Activated naive CD4-positive, alpha-beta T cell treated with anti-CD3 and anti-CD28 coated beads, Interleukin-2, amount 50 U/mL, for 72 hours (primary cell): ENCODE measurements at places on chromosomes 2 and 18.
A peak's percentile ranks its signal among the peaks of the same experiment; 100 is the strongest.

GRCh38 chr2:158750458-158751125 lies 44.5 kb upstream of the DAPL1 start:
- no peak for DNase-seq

GRCh38 chr2:18435426-18436037 lies 124.9 kb downstream of the RDH14 start:
- no peak for DNase-seq

GRCh38 chr18:69617888-69618287 lies 217.2 kb downstream of the DOK6 start:
- no peak for DNase-seq

DNA sequence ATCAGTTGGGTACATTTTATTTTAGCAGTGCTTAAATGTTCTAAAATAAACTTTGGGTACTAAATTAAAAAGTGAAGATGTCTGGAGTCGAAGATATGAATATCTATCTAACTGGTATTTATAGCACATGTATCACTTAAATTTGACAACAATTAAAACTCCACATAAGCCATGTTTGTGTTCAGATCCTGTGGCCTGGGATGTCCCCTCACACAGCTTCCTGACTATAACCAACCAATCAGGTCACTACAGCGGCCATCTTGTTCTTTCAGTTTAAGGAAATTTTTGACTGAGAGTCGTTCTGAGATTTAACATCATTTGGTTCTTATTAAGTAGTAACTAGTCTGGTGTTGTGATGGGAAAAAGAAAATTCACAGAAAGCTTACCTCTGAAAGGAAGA lies 170.7 kb upstream of the NRP2 start:
- no peak for DNase-seq

- DNase-seq, result peak; percentile 14
These were observed 769 bp downstream of the FKBP1B start for GRCh38 chr2:24050041-24050979.

DNA sequence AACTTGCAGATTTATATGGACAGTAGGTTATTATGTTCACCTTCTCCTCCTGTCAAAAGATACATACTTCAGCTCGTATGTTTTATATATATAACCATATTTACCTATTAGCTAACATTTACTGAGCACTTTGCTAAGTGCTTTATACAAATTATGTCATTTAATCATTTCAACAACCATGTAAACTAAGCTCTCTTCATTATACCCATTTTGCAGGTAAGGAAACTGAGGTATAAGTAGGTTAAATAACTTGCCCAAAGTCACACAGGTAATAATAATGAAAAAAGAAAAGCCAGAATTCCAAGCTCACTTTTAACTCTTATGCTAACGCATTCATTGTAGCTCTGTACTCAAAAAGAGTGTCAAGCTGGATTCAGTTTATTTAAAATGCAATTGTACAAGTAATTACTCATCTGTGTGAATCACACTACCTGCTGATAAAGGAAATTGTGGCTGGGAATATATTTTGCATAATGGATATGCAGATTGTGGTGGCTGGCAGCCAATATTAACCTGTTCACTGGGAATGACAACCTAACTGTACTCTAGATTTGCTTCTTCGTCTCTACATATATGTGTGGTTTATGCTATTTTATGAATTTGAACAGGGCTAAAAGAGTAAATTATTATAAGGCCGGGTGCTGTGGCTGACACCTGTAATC lies 20.6 kb downstream of the SLC16A14 start:
- no peak for DNase-seq

GRCh38 chr2:144505245-144505831 lies 14.6 kb downstream of the ZEB2 start:
- DNase-seq, result no peak
